Foreskin keratinocyte (primary cell): ENCODE measurements at places on chromosomes 5 and 9.

- no peak for DNase-seq
Observed at GRCh38 chr5:31033295-31033694, 160.2 kb upstream of the CDH6 start.

- no peak for DNase-seq
Observed at GRCh38 chr5:133015466-133015865, 10.9 kb downstream of the ZCCHC10 start.

- DNase-seq, result no peak
Observed at GRCh38 chr5:118069452-118069851, 918.9 kb downstream of the DTWD2 start.

- DNase-seq, result peak; percentile 18
Observed at GRCh38 chr9:102069969-102070368, 331.5 kb upstream of the GRIN3A start.

GRCh38 chr5:882253-883183 is 10.1 kb downstream of the BRD9 start:
- no peak for DNase-seq

GRCh38 chr5:158810615-158811014 is 289.1 kb downstream of the EBF1 start:
- DNase-seq, result no peak
